ENCODE measurements at places on chromosomes 12 and 14.

DNA sequence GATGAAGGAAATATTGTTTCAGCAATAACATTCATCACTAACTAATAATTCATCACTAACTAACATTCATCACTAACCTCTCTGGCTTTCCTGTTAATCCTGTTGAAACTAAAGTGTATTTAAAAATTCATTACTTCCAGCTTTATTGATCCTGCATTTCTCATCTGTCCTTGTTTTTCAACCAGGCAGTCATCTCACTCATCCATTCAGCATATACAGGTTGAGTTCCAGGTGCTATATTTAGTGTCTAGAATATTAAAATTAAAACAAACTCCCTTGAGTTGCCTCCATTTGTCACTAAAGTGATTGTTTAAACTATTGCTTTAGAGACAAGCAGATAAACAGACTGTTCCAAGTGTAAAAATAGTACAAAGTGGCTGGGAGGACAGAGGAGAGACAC, 58.1 kb downstream of the ATXN7L3B start:
- DNase-seq: no peak

GRCh38 chr14:69685218-69685616, 73.8 kb downstream of the SUSD6 start:
- peak; percentile 14 for DNase-seq

DNA sequence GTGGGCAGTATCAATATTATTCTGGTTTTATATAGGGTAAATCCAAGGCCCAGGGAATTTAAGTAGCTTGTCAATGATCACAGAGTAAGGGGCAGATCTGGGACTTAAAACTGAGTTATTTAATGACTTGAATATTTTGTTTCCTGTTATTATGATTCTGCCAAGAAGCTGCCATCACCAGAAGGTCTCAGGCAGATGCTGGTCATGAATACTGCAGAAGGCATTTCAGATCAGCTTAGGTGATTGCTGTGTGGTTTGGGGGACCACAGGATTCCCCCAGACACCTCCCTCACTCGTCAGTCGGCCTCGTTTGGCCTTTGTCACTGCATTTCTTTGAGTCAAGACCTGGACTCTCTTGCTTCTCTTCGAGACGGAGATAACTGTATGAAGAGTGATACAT, 47.7 kb upstream of the EVL start:
- no peak for DNase-seq

GRCh38 chr12:13154027-13154538, 42.4 kb upstream of the EMP1 start:
- DNase-seq: no peak

- peak; percentile 77 for DNase-seq
Observed at GRCh38 chr14:90384543-90384911, 12.3 kb upstream of the CALM1 start.

DNA sequence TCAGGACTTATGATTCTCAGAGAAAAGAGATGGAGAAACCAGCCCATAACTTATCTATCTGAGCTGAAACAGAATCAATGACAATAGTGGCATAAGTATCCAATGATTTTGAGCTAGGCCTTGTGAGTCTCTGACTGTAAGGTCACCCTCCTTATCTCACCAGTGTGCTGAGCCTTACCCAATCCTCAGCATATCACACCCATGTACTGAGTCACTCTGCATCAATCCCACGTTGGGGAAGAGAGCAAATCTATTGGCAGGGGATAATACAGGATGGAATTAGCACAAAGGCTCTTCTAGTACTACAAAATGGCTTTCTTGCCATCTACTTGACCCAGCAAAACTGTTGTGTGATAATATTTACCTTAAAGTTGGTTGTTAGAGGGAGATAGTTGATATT, 997.8 kb downstream of the NRXN3 start:
- DNase-seq: no peak

DNA sequence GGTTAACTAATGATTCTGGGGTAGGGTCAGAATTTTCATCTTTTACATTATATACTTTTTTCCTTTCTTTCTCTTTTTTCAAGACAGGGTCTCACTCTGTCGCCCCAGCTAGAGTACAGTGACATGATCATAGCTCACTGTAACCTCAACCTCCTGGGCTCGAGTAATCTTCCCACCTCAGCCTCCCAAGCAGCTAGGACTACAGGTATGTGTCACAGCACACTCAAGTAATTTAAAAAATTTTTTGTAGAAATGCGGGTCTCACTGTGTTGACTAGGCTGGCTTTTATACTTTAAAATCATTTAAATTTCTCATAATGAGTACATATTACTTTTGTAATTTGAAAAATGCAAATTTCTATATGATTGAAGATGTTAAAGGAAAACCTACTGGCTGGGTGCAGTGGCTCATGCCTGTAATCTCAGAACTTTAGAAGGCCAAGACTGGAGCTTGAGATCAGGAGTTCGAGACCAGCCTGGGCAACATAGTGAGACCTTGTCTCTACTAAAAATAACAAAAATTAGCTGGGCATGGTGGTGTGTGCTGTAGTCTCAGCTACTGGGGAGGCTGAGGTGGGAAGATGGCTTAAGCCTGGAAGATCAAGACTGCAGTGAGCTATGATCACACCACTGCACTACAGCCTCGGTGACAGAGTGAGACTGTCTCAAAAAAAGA, 25.7 kb downstream of the R3HDM2 start:
- no peak for DNase-seq

DNA sequence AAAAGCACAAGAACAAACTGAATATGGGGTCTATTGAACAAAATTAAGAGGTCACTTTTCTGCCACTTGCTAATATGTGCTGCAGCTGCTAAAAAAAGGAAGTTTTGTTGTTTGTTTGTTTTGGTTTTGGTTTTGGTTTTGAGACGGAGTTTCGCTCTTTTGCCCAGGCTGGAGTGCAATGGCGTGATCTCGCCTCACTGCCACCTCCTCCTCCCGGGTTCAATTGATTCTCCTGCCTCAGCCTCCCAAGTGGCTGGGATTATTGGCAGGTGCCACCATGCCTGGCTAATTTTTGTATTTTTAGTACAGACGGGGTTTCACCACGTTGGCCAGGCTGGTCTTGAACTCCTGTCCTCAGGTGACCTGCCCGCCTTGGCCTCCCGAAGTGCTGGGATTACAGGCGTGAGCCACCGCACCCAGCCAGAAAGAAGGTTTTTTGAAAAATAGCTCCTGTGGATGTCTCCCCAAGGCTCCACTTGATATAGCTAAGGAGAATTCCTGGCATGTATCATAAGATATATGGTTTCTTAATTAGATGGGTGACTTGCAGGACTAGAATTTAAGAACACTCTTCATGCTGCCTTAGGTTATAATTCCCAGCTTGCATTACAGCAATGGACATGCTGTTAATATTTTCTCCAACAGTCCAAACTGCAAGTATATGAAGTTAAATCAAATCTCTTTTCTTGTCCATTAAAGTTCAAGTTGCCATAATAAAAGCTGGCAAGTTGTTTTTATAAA, 237.6 kb upstream of the AMIGO2 start:
- peak; percentile 28 for DNase-seq

DNA sequence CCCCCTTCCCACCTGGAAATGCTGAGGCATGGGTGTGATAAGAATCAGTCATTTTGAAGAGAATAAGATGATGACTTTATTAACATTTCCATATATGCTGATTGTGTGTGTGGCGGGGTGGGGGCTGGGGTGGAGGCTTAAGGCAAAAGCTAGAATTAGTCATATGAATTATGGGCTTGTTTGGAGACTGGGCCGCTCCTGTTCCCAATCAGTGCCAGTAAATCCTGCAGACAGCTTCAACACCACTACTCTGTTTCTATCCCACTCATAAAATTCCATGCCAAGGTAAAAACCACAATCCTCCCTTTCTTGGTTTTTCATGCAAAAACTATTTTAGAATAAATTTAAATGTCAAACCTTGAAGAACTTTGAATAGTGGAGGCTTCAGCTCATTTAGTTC, 29.9 kb upstream of the SLC38A2 start:
- no peak for DNase-seq

DNA sequence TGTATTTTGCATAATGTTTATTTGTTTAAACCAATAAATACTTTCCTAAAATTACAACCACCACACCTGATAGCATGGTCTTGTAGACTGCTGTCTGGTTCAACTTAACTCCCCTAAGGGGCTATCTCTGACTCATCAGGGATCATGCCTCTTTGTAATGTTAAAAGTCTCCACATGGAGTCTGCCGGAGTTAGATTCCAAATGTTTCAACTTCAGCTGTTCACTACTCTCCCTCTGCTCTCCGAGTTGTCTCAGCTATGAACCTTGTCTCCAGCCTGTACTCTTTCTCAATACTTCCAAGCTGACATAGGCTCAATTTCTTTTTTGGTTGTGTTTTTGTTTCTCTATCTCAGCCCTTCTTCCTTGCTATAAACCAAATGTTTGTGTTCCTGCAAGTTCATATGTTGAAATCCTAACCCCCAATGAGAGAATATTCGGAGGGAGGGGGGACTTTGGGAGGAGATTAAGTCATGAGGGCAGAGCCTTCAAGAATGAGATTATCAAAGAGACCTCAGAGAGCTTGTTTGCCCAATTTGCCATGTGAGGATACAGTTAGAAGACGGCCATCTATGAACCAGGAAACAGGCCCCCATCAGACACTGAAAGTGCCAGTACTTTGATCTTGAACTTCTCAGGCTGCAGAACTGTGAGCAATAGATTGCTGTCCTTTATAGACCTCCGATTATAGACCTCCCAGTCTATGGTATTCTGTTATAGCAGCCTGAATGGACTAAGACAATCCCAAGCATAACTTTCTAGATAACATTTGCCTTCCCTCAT, 858.2 kb downstream of the VRK1 start:
- no peak for DNase-seq
